ENCODE measurements at places on chromosomes 7 and 10.
A peak's percentile ranks its signal among the peaks of the same experiment; 100 is the strongest.

DNA sequence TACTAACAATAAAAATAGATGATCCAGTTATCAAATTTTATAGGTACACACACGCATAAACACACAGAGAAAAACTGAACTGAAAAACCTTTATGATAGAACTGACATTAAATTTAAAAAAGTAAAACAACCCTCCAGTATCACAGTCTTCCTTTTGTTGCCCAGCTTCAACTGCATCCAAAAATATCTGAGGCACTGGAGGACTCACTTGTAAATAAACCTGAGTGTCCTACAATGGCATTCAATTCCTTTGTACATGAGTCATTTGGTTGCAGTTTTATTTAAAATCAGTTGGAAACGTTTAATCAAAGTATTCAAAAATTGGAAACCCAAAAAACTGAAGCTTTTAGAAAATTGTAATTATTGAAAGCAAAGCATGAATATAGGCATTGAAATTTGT lies 265.2 kb upstream of the CSTF2T start:
- no peak for DNase-seq

- peak; percentile 65 for DNase-seq
These were observed 96.6 kb downstream of the FAM53B start for GRCh38 chr10:124647421-124648130.

GRCh38 chr7:94394437-94395140 lies at the start of gene COL1A2:
Gene COL1A2, plus strand, starts transcription at chr7:94394895. Its CDS starts 137 bp downstream, at chr7:94395032.
- DNase-seq = no peak

GRCh38 chr7:96740130-96740529 lies 30.5 kb upstream of the SEM1 start:
- no peak for DNase-seq

GRCh38 chr10:80158598-80159127 lies 26.1 kb downstream of the PLAC9 start:
- no peak for DNase-seq

GRCh38 chr10:100293066-100293465 lies 6.6 kb upstream of the BLOC1S2 start:
- no peak for DNase-seq

- no peak for DNase-seq
These were observed 192.5 kb downstream of the ELFN1 start for GRCh38 chr7:1862560-1862959.

GRCh38 chr10:124612611-124613498 lies 131.3 kb downstream of the FAM53B start:
- DNase-seq = peak; percentile 19

Measured in activated CD4-positive, alpha-beta T cell treated with anti-CD3 and anti-CD28 coated beads, Interleukin-2, amount 50 U/mL, for 1 hour (primary cell).